Fibroblast of skin of back (primary cell): ENCODE measurements at places on chromosomes 6 and 20.

DNA sequence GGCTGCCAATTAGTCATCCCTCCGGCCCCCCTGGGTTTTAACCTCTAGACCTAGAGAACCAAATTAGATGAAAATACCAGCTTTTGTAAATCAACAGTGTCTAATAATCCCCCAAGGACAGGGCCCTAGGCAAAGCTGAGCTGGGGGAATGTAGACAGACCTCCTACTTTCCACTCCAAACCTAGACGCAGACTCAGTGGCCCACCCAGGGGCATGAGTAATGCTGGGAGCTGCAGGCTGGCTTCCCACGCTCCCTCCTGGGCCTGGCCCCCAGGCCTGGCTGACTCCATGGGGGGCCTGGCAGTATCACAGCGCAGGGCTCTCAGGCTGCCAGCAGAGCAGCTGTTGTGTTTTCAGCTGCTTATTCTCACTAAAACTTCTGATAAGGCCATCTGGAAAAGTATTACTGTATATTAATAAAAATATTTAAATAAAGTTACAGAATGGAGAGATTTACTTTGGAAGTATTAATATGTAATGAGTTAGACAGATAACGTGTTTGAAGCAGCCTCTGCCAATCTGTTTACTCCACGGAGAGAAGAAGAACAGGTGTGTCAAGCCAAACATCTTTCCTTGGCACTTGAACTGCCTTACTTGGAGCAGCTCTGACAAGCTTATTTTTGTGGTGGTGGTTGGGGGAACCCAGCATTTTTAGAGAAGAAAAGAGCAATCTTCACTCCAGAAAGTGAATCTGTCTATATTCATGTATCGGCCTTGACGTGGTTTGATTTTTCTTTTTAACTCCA, 144.0 kb upstream of the AGPAT4 start:
- DNase-seq, result peak; percentile 99

- no peak for DNase-seq
Observed at GRCh38 chr6:134602123-134602522, 284.2 kb upstream of the SGK1 start.

DNA sequence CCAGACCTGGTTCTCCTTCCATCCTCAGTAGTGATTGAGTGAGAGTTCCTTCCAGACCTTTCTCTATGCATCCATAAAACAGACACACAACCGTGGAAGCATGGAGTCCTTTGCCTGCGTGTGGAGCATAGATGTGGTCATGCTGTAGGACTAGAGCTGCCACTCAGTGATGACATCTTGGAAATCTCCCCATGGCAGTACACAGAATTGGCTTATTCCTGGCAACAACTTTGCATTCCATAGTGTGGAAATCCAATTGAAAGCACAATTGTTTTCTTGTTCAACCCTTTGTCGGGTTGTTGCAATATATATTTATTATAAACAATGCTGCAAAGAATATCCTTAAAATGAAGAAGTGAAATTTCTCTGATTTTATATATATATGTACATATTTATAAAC, 547.8 kb downstream of the CDH26 start:
- no peak for DNase-seq

GRCh38 chr6:30091577-30092381, 16.2 kb upstream of the RNF39 start:
- DNase-seq, result peak; percentile 82

DNA sequence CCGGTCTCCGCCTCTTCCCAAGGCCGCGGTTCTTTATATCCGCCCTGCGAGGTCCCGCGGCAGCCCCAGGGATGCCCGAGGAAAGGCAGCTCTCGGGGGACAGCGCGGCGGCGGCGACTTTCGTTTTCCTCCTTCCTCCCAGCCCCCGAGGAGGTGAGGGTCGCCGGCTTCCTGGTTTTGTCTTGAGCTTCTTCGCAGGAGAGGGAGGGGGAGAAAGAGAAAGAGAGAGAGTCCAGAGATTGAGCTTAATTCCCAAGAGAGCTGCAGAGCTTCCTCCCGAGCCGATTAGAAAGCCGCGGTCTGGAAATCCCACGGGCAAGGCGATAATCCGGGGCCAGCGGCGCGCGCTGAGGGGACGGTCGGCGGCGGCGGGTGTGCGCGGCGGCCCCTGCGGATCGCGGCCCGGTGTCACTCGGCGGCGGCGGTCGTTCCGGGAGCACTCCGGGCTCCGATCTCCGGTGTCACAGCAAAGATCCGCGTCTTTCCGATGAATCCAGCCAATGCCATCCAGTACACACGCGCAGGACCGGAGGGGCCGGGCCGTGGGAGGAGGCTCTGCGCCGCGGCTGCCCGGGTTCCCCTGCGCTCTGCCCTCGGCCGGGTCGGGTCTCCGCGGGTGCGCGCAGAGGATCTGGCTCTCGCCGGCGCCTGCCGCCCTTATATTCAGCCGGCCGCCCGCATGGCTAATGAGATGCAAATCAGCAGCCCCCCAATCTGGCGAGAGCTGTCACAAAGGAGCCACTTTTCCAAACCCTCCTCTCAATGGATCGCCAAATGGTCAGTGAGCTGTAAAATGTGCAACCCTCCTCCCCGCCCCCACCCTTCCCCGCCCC, at the start of gene DLL1:
Gene DLL1 (minus strand): TSS at position 783 of the 833 bp plus-strand sequence. CDS start 939 bp downstream, outside the sequence.
- DNase-seq, result peak; percentile 54

DNA sequence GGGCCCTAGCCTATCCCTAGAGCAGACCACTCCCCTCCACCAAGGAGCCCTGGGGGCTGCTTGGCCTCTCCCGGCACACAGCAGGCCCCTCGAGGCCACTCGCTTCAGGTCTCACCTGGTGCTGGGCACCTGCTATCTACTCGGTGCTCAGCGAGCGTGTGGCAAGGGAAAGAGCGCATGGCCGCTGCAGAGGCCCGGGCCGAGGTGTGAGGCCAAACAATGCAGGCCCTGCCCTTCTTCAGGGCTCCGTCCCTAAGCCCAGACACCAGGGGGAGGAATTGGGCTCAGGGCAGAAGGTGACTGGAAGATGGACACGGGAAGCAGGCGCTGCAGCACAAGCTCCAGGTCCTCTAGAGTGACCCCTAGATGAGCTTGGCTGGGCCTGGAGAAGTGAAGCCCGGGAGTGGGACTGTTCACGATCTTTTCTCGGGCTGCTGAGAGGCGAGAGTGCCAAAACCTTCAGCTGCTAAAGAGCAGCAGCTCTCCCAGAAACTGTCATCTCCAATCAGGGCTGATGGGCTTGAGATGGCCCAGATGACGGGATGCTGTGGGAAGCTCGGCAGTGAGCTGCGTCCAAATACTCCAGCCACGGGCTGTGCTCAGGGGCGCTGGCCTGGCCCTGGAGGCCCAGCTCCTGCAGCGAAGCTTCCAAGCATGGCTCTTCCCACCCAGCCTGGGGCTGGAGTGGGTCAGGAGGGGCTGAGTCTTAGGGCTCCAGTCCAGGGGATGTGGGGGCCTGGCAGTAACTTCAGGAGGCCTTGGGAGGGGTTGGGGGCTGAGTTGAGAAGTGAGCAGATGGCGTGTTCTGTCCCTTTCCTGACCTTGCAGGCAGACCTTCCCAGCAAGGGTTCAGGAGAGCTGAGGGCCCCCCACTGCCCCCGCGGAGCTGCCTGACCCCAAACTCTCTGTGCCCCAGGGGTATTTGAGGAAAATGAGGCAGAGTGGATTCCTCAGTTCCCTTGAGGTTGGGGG, 43.7 kb downstream of the APCDD1L start:
- no peak for DNase-seq

DNA sequence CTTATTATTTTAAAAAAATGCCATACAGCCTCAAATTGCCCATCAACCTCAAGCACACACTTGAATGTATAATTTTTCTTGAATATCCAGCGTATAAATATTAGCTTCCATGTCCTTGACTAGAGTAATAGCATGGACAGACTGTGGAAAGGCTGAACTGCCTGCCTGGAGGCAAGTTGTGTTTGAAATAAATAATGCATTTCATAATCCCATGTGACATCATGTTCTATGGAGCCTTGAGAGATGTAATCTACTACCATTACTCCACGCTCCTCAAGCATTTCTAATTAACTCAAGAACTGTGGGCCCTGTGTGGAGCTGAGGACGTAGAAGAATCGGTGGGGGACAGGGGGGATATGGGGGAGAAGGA, 94.2 kb downstream of the CDS2 start:
- no peak for DNase-seq
